ENCODE measurements at places on chromosomes 4 and X. TPM values are rescaled to one million over a fixed set of nuclear protein-coding genes. Genes with fewer than 3 reads are reported as not detected.

- DNase-seq = no peak
Measured at GRCh38 chr4:172344308-172344938, 531.2 kb downstream of the GALNTL6 start.

The ART3 gene
- total RNA-seq = 75.6 TPM

GRCh38 chrX:17788956-17789562 is 51.8 kb downstream of the SCML1 start:
- no peak for DNase-seq

The UGT2B15 gene
- not detected for total RNA-seq

- no peak for DNase-seq
Measured at GRCh38 chrX:287670-288069, 6.5 kb downstream of the PLCXD1 start.

DNA sequence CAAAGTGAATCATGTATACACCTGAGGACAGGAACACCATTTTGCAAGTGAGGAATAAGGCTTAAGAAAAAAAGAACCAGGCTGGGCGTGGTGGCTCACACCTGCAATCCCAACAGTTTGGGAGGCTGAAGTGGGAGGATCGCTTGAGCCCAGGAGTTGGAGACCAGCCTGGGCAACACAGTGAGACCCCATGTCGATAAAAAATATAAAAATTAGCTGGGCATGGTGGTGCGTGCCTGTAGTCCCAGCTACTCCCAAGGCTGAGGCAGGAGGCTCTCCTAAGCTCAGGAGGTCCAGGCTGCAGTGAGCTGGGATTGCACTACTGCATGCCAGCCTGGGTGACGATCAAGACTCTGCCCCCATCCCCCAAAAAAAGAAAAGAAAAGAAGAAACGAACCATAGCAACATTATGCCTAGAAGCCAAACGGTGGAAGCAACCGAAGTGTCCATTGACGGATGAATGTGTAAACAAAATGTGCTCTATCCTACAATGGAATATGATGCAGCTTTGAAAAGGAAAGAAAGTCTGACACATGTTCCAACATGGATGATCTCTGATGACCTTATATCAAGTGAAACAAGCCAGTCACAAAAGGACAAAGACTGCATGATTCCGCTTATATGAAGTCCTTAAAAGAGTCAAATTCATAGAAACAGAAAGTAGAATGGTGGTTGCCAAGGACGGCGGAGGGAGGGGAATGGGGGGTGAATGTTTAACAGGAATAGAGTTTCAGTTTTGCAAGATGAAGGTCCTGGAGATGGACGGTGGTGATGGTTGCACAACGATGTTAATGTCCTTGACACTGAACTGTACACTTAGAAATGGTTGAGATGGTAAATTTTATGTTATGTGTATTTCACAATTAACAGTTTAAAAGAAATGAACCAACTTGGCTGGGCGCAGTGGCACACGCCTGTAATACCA is 8.6 kb upstream of the KIAA0232 start:
- no peak for DNase-seq
